ENCODE measurements at places on chromosomes 7 and 10.

DNA sequence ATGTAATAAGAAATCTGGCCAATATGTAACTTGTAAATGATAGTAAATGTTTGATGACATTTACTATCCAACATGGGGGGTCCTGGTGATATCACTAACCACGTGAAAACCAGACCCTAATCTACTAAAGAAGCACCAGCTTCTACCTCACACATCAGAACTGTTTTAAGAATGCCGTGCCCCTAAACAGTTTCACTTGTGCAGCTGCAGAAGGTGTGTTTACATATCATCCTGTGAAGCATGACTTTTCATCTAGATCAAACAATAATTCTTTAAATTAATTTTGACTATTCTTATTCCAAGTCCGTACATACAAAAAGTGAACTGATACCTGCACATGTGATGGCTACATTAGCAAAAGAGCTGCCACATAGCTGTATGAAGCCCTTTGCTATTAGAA is 61.0 kb downstream of the STEAP1B start:
- no peak for DNase-seq

DNA sequence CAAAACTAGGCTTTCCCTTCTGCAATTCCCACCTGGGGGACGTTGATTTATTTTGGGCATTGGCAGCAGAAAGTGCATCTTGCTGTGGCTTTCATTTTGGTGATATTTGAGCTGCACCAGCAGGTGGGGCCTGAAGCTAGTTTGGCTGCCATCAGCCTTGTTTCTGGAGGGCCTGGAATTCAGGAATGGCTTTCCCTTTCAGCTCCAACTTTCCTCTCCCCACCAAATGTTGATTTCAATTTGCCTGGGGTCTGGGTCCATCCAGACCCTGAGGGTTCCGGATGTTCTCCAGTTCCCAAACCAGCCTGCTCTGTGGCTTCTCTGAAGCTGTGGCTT is 640.4 kb downstream of the TYW1 start:
- DNase-seq: no peak

DNA sequence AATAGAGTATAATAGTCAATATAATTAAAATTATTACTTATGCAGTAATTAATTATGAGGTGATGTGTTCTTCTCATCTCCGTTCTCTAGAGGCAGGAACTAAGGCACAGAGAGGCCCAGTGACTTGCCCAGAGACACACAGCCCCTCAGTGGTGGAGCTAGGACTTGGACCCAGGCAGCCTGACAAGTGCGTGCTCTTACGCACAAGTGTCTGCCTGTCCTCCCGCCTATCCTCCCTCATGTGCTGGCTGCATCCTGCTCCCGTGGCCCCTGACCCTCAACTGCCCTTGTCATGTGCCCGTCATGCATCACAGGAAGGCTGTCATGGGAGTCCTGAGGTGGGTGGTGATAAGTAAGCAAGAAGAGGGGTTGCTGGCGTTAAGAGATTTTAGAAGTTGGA is 14.3 kb downstream of the IL2RA start:
- no peak for DNase-seq

GRCh38 chr10:115093286-115093775 is at the start of gene ATRNL1:
TSS of gene ATRNL1 (plus strand) at chr10:115093365. CDS start at chr10:115093751, 386 bp downstream.
- DNase-seq: peak; percentile 22

GRCh38 chr10:123355748-123356481 is 201.7 kb downstream of the BUB3 start:
- no peak for DNase-seq

- no peak for DNase-seq
Measured at GRCh38 chr7:70410134-70410750, 721.7 kb upstream of the GALNT17 start.

DNA sequence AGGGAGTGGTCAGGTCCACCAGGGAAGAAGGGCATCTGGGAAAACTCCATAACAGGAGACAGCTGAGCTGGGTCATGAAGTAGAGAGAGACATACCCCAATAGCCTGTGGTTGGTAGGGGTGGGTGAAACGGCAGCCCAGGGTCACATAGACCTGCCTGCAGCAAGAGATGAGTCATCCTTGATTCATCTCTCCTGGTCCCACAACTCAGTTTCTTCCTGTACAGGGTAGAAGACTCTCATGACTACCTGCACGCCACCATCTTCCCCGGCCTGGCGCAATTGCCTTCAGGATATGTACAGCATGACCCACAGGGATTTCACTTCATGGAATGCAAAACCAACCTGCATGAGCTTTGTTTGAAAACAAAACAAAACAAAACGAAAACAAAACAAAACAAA is 45.1 kb upstream of the ADAM12 start:
- DNase-seq: no peak

- no peak for DNase-seq
Measured at GRCh38 chr7:100584683-100585510, 1.0 kb downstream of the LRCH4 start.

DNA sequence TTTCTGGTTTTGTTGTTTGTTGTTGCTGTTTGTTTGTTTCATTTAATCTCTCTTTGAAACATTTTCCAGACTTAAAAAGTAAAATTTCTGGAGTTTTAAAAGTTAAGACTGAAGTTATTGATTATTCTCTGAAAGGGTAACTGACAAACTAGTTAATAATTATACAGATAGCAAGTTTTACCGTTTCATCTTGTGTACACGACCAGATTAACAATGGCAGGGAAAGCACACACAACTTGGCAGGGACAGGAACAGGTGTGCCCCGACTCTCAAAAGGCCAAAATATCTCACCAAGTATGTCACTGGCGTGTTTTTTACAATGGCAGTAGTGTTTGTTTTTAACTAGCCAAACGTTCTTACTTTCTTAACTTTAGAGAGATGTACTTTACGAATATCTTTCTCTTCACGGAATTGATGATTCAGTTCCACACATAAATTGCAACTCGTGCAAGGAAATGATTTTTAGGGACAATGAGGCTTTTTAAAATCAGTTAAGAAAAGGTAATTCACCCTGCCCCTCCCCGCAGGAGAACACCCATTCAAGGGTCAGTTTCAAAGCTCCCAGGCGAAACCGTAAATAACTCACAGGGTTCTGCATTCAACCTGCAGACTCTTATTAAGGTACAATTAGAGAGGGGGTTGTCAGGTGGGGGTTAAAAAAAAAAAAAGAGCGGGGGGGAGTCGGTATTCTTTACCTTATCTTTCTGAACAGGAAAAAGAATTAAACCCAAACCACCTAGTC is 3.5 kb downstream of the CTBP2 start:
- peak; percentile 13 for DNase-seq

DNA sequence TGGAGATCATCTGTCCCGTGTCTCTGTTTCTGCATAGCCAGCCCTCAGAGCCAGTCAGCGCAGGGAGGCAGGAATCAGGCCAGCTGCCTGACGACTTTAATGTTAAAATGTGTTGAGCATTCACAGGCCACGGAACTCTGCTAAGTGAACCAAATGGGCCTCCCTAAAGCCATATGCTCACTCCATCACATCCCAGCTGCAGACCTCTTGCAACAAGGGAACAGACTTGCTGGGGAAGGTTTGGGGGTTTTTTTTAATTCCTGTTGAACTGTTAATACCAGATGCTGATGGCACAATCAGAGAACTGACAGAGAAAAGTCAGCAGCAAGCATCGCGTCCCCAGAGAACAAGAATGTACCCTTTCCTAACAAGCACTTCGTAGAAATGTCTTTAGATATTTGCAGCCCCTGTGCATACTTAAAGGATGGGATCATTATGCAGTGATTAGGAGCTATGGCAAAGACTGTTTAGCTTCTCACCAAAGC is 900.4 kb upstream of the AUTS2 start:
- no peak for DNase-seq

DNA sequence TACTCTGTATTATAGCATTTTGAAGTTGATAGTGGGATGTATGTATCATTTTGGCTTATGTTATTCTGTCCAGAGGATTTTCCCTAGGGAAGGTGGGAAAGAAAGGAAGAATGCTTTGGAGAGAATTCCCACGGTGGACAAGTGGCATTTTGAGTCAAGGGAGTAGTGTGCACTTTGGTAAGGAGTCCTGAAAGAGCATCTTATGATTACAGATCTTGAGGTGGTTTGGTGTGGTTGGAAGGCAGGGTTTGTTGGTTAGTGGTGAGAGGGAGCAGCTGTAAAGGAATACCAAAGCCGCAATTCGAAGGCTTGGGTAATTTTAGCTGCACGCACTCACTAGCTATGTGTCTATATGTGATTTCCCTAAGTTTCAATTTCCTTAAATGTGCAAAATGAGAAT is 16.1 kb downstream of the CCSER2 start:
- DNase-seq: no peak

Measured in NCI-H526 treated with DMSO at 0.1 percent for 48 hours (cell line).